Adipocyte (in vitro differentiated cells): ENCODE measurements at places on chromosomes 5 and 9.

- DNase-seq = no peak
Observed at GRCh38 chr5:88507261-88507660, 238.6 kb upstream of the TMEM161B start.

- DNase-seq = no peak
Observed at GRCh38 chr9:134902936-134903335, 14.8 kb downstream of the FCN1 start.

DNA sequence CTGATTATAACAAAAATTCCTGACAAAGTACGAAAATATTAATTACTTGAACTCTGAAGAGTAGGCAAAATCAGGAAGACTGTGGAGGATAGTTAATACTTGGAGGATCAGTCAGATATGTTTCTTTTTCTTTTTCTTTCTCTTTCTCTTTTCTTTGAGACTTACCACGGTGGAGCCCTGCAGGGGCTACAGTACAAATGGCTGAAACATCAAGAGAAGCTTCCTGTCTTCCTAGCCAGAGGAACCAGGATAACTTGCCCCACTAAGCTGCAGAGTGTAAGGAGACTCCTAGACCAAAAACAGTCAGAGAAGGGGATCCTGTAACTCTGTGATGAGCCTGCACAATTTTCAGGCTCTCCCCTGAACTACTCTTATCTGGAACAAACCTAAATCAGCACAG is 324.6 kb upstream of the TYRP1 start:
- DNase-seq = no peak

DNA sequence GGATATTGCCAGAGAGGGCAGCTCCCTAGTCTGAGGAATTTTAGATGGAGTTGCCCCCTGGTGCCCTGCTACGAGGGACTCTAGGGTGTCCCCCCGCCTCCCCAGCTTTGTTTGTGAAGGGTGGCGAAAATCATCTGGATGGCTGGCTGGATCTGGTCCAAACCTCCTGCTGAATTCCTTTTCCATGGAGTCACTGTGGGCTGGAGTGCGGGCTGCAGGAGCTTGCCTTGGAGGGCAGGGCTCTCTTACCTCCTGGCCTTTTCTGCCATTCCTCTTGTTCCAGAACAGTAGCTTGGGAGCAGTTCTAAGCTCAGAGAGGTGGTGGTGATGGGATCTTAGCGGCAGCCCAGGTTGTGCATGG is 2.1 kb downstream of the SYNPO start:
- DNase-seq = peak; percentile 90

GRCh38 chr9:37198831-37199230 is 78.5 kb downstream of the ZCCHC7 start:
- DNase-seq = no peak

GRCh38 chr9:70658765-70659164 is 244.3 kb upstream of the KLF9 start:
- no peak for DNase-seq

DNA sequence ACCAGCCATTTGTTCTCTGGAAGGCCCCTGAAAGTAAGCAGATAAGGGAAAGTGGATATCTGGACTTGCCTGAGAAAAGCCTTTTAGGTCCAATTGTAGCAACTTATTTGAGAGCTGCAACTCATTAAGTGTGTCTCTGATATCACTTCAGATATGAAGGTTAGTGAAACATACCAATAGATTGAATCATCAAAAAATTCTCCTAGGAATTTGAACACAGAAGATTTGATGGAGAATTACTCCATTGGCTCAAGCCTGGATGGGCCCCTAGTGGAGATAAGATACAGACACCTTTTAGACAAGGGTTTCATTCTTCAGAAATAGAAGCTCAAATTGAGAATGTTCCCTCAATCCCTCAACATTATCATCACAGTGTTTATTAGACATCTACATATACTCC is 356.7 kb downstream of the NDUFS4 start:
- DNase-seq = peak; percentile 53

- DNase-seq = no peak
Observed at GRCh38 chr9:31336386-31336785, 1048.1 kb upstream of the ACO1 start.

GRCh38 chr5:41858890-41859289 is 11.3 kb downstream of the OXCT1 start:
- no peak for DNase-seq

DNA sequence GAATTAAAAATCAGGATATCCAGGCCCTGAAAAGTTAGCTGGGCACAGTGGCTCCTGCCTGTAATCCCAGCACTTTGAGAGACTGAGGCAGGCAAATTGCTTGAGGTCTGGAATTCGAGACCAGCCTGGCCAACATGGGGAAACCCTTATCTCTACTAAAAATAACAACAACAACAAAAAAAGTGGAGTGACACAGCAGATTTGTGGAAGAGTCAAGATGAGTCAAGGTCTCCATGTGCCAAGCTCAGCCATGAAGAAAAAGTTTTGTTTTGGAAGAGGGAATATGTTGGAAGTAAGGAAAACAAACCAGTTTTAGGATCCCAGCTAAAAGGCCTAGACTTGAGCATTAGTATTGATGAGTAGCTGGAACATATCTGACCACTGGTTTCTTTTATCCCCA is 14.7 kb downstream of the LRRC70 start:
- peak; percentile 38 for DNase-seq

DNA sequence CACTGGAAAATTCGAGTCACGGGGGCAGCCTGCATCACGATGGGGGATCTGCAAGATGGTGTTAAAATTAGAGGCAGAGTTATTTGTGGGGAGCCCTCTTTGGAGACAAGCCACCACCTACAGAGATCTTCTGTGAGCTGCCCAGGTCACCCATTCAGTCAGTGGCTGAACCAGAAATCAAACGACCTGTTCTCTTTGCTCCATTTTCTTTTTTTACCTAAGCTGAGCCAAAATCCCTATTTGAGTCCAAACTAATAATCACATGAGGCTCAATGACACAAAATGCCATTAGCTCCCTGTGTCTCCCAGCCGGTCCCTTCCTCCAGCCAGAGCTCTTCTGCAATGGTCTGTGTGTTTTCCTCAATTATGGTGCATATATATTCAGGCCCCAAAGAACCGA is 394.2 kb downstream of the AGTPBP1 start:
- DNase-seq = no peak

DNA sequence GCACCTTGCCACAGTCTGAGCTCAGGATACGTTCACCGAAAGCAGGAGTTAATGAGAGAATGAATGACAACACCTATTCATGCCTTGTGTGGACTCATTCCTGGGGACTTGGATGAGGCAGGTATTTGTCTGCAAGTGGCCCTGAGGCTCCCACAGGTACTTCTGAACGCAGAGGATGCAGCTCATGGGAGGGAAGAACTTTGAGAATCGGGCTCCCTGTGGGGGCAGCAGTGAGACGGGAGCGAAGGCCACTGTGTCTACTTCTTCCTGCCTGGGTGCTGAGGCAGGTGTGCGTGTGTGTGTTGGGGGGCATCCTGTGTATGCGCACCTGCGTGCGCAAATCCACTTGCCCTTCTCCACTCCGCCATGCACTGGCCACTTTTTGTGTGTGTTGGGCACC is 42.2 kb downstream of the PTPN3 start:
- DNase-seq = no peak

DNA sequence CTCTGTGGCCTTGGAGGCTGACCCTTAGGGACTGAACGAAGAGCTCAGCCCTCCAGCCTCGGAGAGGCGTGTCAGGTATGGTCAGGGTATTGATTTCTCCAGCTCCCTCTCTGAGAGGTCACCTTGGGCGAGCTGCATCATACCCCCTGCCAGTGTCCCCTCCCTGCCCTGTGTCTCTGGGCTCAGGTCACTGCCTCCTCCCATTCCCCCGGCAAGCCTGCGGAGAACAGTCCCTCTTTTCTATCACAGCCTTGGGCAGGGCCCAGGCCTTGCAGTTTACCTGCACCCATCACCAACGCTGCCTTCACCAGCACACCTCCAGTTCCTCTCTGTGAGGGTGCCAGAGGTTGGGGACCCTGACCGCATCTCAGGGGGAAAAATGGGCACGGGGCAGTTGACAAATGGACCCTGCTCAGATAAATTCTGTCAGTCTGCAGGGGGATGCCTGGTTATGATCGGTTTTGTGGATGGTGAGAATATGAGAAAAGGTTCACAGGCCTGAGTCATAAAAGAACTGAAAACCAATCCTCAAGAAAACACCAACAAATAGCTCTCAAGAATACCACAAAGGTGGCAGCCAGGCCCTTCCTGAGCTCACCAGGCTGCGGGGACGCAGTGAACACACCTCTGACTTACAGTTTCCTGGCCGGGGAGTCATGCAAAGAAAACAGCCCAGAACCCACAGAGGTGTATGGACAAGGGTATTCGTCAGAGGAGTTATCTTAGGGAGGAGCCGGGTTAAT is 24.7 kb upstream of the RXRA start:
- no peak for DNase-seq

DNA sequence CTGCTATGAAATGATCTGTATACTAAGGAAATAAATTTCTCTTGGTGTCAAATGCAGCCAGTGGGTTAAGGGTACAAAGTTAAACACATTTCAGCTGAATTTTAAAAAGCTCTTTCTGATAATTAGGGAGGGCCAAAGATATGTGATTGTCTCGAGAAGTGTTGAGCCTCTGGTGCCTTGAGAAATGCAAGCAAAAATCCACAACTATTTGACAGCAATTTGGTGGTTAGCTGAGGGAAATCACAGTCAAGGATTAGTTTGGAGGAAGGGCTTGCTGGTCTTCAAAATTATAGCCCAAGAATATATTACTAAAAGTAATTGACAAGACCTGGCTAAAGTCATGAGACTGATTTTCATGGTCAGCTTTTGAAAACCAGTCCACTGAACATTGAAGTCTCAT is 255.7 kb upstream of the PPP1R2B start:
- DNase-seq = no peak

DNA sequence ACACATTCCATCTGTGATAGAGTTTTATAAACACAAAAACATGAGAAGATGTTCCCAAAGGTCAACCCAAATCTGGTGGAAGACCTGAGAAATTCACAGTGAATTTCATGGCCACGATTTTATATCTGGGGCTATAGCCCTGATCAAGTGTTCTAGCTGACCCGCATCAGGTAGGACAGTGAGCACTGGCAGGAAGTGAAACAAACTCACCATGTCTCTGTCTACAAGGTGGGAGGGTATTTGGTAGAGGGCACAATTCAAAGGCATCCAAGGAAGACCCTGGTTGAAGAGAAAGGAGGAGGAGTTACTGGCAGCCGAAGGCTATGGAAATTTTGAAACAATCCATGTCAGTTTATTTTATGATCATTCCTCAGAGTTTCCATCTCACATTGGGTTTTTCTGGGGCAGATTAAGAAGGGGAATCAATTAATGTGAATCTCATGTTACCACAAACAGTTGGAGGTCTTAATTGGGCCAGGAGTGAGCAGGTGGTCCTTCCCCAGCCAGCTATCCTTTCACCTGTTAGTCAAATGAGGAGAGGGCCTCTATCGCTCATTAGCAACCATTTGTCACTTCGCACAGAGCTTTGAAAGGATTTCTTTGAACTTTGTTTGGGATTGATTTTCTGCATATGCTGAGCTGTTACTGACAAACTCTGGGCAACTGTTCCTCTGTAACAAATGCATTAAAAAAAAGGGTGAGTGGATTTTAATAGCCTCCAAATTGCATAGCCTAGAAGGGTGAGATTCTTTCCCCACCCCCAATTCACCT is 612.0 kb upstream of the CLINT1 start:
- DNase-seq = no peak

DNA sequence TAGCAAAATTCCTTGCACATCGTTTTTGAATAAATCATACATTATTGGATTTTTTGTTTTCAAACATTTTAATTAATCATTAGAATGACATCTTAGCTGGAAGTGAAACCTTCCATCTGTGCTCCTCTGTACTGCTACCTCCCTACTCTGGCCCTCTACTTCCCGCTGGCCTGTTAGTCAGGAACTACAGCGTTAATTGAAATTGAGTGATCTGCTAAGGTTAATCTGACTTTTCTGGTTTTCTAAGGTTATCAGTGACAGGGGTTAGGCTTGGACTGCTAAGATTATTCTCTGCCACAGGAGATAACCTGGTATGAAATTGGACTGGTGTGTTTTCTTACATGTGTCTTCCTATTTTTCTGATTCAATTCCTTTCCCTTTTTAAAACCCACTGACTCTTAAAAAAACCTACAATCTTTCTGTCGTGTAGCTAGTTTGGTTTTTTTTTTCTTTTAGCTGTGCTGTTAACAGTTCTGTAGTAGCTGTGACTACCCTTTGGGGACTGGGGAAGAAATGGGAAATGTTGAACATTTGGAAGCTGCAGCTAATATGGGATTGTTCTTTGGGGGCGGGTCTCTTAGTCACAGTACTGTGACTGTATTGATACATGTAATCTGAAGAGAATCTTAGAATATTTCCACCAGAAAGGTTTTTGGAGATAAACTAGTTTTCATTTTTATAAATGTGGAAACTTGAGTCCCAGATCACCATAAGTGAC is 4.6 kb downstream of the KIF2A start:
- DNase-seq = no peak

GRCh38 chr5:59081693-59082092 is 498.8 kb downstream of the RAB3C start:
- no peak for DNase-seq

GRCh38 chr5:113546703-113547183 is 33.2 kb downstream of the YTHDC2 start:
- DNase-seq = peak; percentile 46

- no peak for DNase-seq
Observed at GRCh38 chr5:2166306-2166978, 283.7 kb upstream of the IRX4 start.

DNA sequence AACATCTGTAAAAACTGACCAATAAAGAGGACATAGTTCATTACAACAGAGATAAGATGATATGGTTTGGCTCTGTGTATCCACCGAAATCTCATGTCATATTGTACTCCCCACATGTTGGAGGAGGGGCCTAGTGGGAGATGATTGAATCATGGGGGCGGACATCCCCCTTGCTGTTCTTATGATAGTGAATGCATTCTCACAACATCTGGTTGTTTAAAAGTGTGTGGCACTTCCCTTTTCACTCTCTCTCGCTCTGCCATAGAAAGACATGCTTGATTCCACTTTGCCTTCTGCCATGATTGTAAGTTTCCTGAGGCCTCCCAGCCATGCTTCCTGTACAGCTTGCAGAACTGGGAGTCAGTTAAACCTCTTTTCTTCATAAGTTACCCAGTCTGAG is 292.8 kb downstream of the SLF1 start:
- DNase-seq = no peak

DNA sequence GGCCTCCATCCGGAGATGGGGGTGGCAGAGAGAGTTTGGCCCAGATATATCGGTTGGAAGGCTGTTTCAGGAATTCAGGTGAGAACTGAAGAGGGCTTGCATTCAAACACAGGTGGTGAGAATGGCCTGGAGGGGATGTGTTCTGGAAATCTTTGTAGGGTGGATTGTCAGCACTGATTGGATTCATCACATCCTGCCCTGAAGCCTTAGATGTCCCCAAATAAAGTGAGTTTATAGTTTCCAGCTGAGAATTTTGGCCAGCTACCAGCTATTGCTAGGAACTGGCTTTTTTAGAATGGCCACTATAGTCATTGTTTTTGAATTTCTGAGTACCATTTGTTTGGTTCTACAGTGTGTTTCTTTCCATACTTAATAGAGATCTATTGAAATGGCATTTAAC is 46.1 kb upstream of the ANKH start:
- DNase-seq = peak; percentile 77

DNA sequence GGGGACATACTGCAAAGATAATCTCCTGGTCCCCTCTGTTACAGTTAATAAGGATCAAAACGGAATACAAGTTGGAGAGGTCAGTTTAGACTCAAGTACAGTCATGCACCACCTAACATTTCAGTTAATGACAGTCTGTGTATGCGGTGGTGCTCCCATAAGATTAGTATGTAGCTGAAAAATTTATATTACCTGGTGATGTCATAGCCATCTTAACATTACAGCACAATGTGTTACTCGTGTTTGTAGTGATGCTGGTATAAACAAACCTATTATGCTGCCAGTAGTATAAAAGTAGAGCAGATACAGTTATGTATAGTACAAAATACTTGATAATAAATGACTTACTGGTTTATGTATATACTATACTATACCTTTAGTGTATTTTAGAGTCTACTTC is 207.9 kb downstream of the GDNF start:
- DNase-seq = no peak
